ENCODE measurements at places on chromosomes 2 and 18. TPM values are rescaled to one million over a fixed set of nuclear protein-coding genes. Genes with fewer than 3 reads are reported as not detected.

- DNase-seq = peak; percentile 57
These were observed 125.8 kb upstream of the COPS8 start for GRCh38 chr2:236959876-236960275.

- peak; percentile 20 for DNase-seq
These were observed 28.6 kb upstream of the NFU1 start for GRCh38 chr2:69465513-69466456.

GRCh38 chr2:96114903-96115581, 1.3 kb downstream of the ADRA2B start:
- no peak for DNase-seq

- DNase-seq = no peak
These were observed 225.0 kb upstream of the SMIM21 start for GRCh38 chr18:75652528-75652927.

DNA sequence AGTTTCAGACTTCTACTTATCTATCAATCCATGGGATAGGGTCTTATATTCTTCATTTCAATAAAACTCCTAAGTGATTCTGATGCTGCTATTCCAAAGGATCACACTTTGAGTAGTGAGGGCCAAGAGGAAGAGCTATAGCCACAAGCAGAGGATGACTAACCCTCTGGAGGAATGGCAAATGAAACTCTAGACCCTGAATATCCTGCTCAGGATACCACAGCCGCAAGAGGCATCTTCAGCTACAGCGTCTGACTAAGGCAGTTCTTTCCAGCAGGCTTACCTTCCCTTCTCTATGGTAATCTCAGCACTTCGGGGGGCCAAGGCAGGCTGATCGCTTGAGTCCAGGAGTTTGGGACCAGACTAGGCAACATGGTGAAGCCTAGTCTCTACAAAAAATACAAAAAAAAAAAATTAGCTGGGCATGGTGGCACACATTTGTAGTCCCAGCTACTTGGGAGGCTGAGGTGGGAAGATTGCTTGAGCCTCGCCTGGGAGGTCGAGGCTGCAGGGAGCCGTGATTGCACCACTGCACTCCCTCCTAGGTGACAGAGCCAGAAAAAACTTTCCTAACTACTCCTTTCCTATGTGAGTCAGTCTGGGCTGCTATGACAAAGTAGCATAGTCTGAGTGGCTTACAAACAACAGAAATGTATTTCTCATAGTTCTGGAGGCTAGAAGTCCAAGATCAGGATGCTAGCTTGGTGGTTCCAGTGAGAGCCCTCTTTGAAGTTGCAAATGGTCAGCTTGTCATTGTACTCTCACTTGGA, 371.9 kb downstream of the IRS1 start:
- DNase-seq = peak; percentile 76

GRCh38 chr18:79380816-79381806, 14.6 kb upstream of the NFATC1 start:
- DNase-seq = peak; percentile 53

GRCh38 chr18:9561759-9562158, 52.6 kb downstream of the PPP4R1 start:
- DNase-seq = no peak

- DNase-seq = peak; percentile 71
These were observed 27.2 kb upstream of the BBS5 start for GRCh38 chr2:169452080-169452479.

DNA sequence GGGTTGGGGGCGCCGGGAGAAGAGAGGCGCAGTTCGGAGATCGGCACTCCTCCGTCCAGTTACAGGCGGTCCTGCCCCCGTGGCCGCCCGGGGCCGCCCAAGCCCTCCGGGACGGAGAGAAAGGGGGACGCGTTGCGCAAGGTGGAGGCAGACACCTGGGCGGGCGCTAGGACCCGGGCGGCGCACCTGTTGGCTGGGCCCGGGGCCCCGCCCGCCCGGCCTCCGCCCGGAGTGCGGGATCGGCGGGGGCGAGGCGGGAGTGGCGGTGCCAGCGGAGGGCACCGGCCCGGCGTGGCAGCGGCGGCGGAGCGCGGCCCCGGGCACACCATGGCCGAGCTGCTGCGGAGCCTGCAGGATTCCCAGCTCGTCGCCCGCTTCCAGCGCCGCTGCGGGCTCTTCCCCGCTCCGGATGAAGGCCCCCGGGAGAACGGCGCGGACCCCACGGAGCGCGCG, at the start of gene SGPP2:
SGPP2 (plus strand) TSS at position 268 of the 453 bp plus-strand sequence; CDS start at position 328, 60 bp downstream.
- DNase-seq = no peak

DNA sequence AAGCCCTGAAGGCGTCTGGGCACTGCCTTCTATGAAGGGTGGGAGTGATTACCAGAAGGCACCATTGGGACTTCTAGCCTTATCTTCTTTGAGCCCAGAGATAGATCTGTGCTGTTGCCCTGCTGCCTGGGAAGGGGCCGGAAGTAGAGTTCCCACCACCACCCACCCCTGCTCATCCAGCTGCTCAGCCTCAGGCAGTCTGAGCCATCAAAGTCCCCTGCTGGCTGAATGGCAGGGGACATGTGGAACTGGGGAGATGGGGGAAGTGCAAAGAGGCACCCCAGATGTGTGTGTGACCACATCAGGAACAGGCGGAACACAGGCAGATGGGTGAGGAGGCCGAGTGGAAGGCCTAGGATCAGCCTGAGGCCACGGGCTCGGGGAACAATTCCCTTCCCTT, 3.3 kb upstream of the WNT10A start:
- no peak for DNase-seq

GRCh38 chr2:36416370-36417165, 61.0 kb downstream of the CRIM1 start:
- peak; percentile 69 for DNase-seq

DNA sequence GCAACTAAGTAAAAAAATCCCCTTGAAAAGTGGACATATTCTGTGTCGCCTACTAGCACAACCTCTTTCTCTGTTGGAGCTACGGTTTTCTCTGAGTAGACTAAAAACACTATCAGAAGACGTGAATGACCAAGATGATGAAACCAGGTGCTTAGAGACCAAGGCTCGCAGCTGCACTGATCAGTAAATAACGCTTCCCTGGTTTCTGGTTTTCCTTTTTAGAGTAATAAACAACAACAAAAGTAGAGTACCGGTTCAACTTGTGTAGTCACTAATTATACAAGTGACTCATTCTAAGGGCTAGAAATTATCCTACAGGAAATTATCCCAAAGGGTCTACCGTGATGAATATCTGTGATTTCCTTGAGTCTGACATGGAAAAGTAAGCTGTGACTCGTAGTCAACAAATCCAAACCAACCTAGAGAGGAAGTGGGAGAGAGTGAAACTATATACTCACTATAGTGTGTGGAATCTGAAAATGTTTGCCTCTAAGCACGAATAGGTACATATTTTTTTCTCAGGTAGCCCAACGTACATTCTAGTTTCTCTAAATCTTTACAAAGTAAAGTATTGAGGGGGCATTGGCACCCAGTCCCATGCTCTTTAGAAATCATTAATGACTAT, 17.8 kb downstream of the RASGRP3 start:
- DNase-seq = no peak

DNA sequence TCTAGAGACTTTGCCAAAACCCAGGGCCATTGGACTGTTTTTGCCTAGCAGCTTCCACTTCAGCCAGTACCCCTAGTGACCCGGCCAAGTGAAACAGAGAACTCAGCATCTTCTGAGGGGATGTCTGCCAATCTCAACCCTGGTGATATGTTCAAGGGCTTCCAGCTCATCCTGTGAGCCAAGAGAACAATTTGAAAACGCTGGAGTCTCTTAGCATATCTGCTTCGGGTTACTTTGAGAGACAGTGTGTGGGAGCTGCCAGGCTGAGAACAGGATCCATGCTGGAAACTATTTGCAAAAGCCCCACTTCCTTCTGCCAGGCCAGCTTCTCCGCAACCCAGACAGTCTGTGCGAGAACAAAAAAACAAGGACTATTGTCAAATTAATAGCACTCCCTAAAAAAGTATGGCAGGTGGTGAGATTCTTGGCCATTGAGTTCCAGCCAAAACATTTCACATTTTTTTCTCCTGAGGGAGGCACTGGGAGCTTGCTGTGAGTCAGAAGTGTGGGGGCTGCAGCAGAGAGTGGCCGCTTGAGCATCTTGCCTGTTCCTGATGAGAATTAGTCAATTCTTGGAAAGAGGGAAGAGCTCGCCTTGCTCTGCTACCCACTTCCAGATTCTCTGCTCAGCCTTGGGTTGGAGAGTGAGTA, 395.6 kb upstream of the TRIB2 start:
- DNase-seq = peak; percentile 97

DNA sequence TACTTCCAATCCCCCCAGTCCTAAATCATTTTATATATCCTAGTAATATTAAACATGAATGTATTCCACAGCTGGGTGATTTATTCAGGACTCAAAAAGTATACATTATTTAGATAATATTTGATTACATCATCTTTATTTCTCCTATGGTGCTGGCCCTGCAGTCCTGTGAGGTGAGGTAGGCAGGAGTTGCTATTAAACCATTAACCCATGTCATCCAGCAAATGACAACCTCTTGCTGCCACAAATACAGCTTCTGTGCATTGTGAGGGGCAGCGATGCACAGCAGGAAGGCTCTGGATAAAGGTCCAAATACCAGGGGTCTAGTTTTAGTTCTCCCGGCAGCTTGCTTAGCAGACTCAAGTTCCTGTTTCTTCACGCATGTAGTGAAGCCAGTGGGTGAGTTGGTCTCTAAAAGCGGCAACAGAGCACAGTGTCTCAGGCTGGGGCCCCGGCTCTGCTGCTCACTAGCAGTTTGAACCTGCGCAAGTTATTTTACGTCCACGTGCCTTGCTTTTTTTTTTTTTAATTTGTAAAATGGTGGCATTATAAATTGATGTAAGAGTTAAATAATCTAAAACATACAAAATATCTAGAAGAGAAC, 36.1 kb downstream of the INSIG2 start:
- DNase-seq = no peak

DNA sequence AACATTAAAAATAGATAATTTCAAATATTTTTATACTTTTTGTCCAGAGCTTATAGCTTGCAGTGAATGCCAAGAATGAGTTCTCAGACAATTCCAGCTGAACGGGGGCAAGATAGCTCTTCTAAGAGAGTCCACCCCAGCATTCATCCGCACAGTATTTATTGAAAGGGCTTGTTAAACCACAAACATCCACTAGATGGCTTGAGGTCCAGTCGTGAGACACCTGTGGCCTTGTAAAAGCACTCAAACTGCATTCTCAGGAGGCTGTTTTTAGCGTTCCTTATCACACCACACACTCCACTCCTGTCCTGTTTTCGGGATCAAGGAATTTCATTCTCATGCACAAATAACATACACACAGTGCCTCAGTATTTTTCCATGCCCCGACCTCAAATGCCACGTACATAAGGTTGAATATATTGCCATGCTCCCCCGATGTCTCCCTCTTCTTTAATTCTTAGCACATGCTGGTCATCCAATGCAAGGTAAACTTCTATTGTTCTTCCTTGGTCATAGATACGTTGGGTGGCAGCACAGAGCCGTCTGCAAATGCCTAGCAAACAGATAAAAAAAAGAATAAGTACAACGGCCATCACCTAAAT, 47.4 kb downstream of the DNAJC10 start:
- DNase-seq = peak; percentile 46

DNA sequence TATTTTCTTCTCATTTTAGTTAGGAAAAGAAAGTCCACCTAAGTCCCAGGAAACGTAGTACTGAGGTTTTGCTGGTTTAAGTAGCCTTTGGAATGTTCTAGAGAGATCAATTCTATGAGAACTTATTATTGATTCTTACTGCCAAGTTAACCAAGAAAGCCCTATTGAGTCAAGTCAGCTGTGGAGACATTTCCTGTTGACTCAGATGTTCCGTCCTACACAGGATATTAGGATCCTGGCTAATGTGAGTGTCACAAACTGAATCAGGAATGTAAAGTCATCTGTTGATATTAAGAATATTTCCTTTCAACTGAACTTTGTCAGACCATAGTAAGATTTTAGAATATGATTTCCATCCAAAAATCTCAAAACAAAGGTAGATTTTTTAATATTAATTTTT, 654.3 kb downstream of the LRRTM4 start:
- peak; percentile 0 for DNase-seq

CROCC2 gene
- total RNA-seq = 0.41 TPM

KHK gene
- 1.7 TPM for total RNA-seq

RGPD4 gene
- 0.16 TPM for total RNA-seq

CCDC68 gene
- 7.4 TPM for total RNA-seq

DSG2 gene
- total RNA-seq = 5.6 TPM
